Naive B cell (primary cell): ENCODE measurements at places on chromosomes 16 and 17.

- no peak overlapping the region for H3K27ac ChIP-seq
- DNase-seq = no peak
- no peaks in the 10 kb centered on the region for H3K36me3 ChIP-seq
- peaks cover 51% of the 10 kb centered on the region for H3K27me3 ChIP-seq
Observed at GRCh38 chr17:43713494-43714162, 45.0 kb downstream of the SOST start.

- H3K4me3 ChIP-seq = no peak overlapping the region
- H3K4me1 ChIP-seq = peaks cover 9% of the 10 kb centered on the region
- no peak overlapping the region for H3K27ac ChIP-seq
- H3K27me3 ChIP-seq = peaks cover 11% of the 10 kb centered on the region
Observed at GRCh38 chr16:89261691-89262563, 44.4 kb downstream of the ZNF778 start.

GRCh38 chr16:56823081-56823733 lies 41.8 kb upstream of the SLC12A3 start:
- H3K27me3 ChIP-seq = no peaks in the 10 kb centered on the region
- no peak for DNase-seq
- peaks cover 25% of the 10 kb centered on the region for H3K36me3 ChIP-seq
- H3K27ac ChIP-seq = no peak overlapping the region

DNA sequence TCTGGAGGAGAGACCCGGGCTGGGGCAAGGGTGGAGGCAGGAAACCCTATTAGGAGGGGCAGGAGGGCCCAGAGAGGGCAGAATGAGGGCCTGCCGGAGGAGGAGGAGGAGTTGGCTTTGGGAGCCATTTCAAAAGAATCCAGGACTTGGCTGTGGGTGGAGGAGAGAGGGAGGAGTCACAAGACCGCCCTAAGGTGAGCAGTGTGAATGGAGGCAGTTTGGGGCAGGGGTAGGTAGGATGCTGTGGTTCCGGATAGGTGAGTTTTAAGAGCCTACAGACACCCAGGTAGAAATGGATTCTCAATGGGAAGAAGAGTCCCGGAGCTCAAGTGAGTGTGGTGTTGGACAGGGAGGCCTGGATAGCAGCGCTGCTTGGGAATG lies 80.3 kb downstream of the ARHGAP23 start:
- H3K27ac ChIP-seq = no peak overlapping the region
- peaks cover 50% of the 10 kb centered on the region for H3K27me3 ChIP-seq
- no peaks in the 10 kb centered on the region for H3K36me3 ChIP-seq
- H3K4me3 ChIP-seq = no peak overlapping the region
- peaks cover 20% of the 10 kb centered on the region for H3K4me1 ChIP-seq
- no peak for DNase-seq

DNA sequence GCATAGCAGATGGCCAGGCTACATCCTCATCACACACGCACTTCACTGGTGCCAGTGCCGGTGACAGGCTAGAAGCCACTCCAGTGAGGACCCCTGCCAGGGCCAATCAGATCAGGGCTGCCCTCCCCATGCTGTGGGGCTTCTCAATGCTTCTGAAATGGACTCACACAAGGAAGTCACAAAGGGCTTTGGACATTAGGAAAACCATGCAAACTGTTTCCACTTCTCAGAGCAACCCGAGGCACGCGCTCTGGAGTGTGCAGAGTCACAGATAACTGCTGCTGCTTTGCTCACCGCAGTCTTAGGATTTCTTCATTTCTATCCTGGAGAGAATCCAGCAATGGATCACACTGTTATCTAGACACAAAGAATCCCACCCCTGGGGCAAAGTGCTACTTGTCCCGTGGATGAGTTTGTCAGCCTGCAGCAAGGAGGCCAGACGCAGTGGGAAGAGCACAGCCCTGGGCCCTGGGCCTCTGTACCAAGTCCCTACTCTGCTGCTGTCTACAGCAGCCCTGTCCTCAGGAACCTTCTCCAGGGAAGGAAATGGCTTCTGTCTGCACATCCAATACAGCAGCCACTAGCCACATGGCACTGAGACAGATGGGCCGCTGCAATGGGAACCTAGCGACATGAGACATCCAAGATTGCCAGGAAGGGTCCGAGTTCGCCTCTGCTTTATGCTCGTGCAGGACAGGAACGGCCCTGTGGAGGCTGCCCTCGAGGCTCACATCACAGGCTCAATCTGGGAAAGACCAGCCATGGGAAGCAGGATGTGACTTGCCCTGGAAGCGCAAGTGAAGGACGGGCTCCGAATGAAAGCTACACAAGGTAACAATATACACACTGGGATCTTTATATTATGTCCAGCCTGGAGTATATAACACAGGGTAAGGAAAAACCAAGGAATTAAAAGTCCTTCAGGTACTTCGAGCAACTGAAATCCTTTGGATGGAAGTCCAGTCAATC lies 169.3 kb downstream of the ZFHX3 start:
- no peak overlapping the region for H3K27ac ChIP-seq
- H3K27me3 ChIP-seq = no peaks in the 10 kb centered on the region
- no peaks in the 10 kb centered on the region for H3K4me1 ChIP-seq
- no peak for DNase-seq
- H3K4me3 ChIP-seq = no peak overlapping the region

- H3K36me3 ChIP-seq = peaks cover 7% of the 10 kb centered on the region
- H3K4me3 ChIP-seq = no peak overlapping the region
- peaks cover 61% of the 10 kb centered on the region for H3K27me3 ChIP-seq
- no peak for DNase-seq
Observed at GRCh38 chr16:80536238-80536637, 4.6 kb upstream of the DYNLRB2 start.

- peaks cover 4% of the 10 kb centered on the region for H3K4me1 ChIP-seq
- DNase-seq = no peak
- no peaks in the 10 kb centered on the region for H3K27me3 ChIP-seq
- peaks cover 24% of the 10 kb centered on the region for H3K36me3 ChIP-seq
Observed at GRCh38 chr17:30187573-30187972, 47.9 kb downstream of the SLC6A4 start.

GRCh38 chr16:17512636-17513220 lies 42.0 kb upstream of the XYLT1 start:
- H3K4me3 ChIP-seq = no peak overlapping the region
- no peaks in the 10 kb centered on the region for H3K4me1 ChIP-seq
- no peak overlapping the region for H3K27ac ChIP-seq
- peaks cover 21% of the 10 kb centered on the region for H3K27me3 ChIP-seq
- no peak for DNase-seq
- peaks cover 5% of the 10 kb centered on the region for H3K36me3 ChIP-seq

GRCh38 chr17:78899361-78900260 lies 3.4 kb downstream of the CEP295NL start:
- no peaks in the 10 kb centered on the region for H3K27me3 ChIP-seq
- H3K4me3 ChIP-seq = no peak overlapping the region
- peak overlapping the region; percentile 57 for H3K27ac ChIP-seq
- H3K36me3 ChIP-seq = no peaks in the 10 kb centered on the region

- no peak for DNase-seq
- H3K36me3 ChIP-seq = no peaks in the 10 kb centered on the region
- H3K4me1 ChIP-seq = peaks cover 20% of the 10 kb centered on the region
- no peak overlapping the region for H3K27ac ChIP-seq
Observed at GRCh38 chr17:63598281-63598680, 2.4 kb upstream of the TACO1 start.

GRCh38 chr16:86509759-86510464 lies 415 bp upstream of the FOXF1 start:
- peak overlapping the region; percentile 92 for H3K4me3 ChIP-seq
- no peak overlapping the region for H3K27ac ChIP-seq
- peaks cover 43% of the 10 kb centered on the region for H3K4me1 ChIP-seq
- peaks cover 72% of the 10 kb centered on the region for H3K27me3 ChIP-seq

- H3K4me3 ChIP-seq = no peak overlapping the region
- DNase-seq = no peak
- no peak overlapping the region for H3K27ac ChIP-seq
- H3K4me1 ChIP-seq = no peaks in the 10 kb centered on the region
- H3K36me3 ChIP-seq = no peaks in the 10 kb centered on the region
Observed at GRCh38 chr16:73002866-73003265, 45.1 kb downstream of the ZFHX3 start.

GRCh38 chr16:47888142-47888541 lies 267.7 kb downstream of the ABCC12 start:
- no peaks in the 10 kb centered on the region for H3K4me1 ChIP-seq
- no peak overlapping the region for H3K4me3 ChIP-seq
- no peaks in the 10 kb centered on the region for H3K36me3 ChIP-seq

- no peak overlapping the region for H3K27ac ChIP-seq
- DNase-seq = peak; percentile 63
- H3K36me3 ChIP-seq = no peaks in the 10 kb centered on the region
- H3K4me1 ChIP-seq = peaks cover 10% of the 10 kb centered on the region
- H3K4me3 ChIP-seq = no peak overlapping the region
Observed at GRCh38 chr17:79087428-79088143, 13.0 kb downstream of the ENGASE start.

DNA sequence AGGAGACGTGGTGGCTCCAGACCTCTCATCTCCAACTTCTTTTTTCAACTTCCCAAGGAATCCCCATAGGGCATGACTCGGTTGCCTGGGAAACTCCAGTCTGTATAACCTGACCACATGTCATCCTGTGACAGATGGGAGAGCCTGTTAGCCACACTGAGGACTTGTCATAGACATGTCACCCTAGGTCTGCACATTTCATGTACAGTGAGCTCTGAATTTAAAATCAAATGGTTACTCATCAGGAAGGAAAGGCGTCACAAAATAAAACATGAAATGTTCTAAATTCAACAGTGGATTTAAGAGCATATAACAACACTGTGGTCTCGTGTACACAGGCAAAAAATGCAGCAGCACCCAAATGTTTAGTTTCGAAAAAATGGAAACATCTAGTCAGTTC lies 22.2 kb upstream of the ADAMTS18 start:
- H3K36me3 ChIP-seq = no peaks in the 10 kb centered on the region
- peaks cover 16% of the 10 kb centered on the region for H3K27me3 ChIP-seq
- no peak overlapping the region for H3K4me3 ChIP-seq
- no peak overlapping the region for H3K27ac ChIP-seq
- H3K4me1 ChIP-seq = no peaks in the 10 kb centered on the region

- no peak for DNase-seq
- peak overlapping the region; percentile 87 for H3K4me3 ChIP-seq
Observed at GRCh38 chr17:39196808-39197291, 619 bp downstream of the CACNB1 start.

DNA sequence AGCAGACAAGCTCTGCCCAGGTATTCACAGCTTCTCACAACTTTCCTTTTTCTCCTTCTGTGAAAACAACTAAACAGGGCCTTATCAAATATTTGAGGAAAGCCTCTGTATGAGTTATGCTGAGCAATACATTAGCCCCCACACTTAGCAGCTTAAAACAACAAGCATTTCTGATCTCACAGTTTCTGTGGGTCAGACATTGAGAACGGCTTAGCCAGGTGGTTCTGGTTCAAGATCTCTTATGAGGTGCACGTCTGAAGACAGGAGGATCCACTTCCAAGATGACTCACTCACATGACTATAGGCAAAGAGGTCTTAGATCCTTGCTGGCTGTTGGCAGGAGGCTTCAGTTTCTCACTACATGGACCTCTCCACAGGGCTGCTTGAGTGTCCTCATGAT lies 181.4 kb upstream of the WSCD1 start:
- no peaks in the 10 kb centered on the region for H3K36me3 ChIP-seq
- H3K4me1 ChIP-seq = no peaks in the 10 kb centered on the region
- H3K4me3 ChIP-seq = no peak overlapping the region
- peaks cover 27% of the 10 kb centered on the region for H3K27me3 ChIP-seq
- H3K27ac ChIP-seq = no peak overlapping the region

DNA sequence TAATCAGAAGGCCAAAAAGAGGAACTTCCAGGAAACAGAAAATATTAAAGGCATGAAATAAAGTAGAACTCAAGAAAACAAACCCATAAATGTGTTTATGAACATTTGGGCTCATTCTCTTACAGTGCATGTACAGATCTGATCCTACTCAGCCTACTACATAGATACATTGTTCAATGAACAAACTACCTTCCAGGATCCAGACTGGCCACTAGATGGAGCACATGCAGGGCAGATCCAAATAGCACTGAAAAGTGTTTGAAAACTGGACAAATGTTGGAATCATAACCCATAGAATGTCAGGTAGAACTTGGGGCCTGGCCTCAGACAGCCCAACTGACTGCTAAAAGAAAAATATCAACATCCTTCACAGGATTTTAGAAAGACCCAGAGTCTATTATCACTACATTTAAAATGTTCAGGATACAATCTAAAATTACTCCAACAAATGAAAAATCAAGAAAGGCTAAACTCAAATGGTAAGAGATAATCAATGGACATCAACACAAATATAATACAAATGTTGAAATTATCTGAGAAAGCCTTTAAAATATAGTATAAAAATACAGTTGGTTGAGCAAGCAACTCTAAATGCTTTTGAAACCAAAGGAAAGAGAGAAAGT lies 122.4 kb upstream of the NUDT7 start:
- no peak overlapping the region for H3K27ac ChIP-seq
- H3K27me3 ChIP-seq = peaks cover 47% of the 10 kb centered on the region
- no peak for DNase-seq
- H3K4me1 ChIP-seq = no peaks in the 10 kb centered on the region
- H3K4me3 ChIP-seq = no peak overlapping the region
- peaks cover 11% of the 10 kb centered on the region for H3K36me3 ChIP-seq

- H3K4me3 ChIP-seq = peak overlapping the region; percentile 97
- no peaks in the 10 kb centered on the region for H3K27me3 ChIP-seq
- H3K27ac ChIP-seq = no peak overlapping the region
- peaks cover 7% of the 10 kb centered on the region for H3K36me3 ChIP-seq
Observed at GRCh38 chr17:1398028-1398427, 2.0 kb downstream of the YWHAE start.

- H3K27me3 ChIP-seq = no peaks in the 10 kb centered on the region
- no peaks in the 10 kb centered on the region for H3K36me3 ChIP-seq
- no peak overlapping the region for H3K27ac ChIP-seq
- no peaks in the 10 kb centered on the region for H3K4me1 ChIP-seq
- no peak overlapping the region for H3K4me3 ChIP-seq
- no peak for DNase-seq
Observed at GRCh38 chr17:32631341-32632096, 144.7 kb downstream of the CDK5R1 start.

- H3K36me3 ChIP-seq = no peaks in the 10 kb centered on the region
- peaks cover 36% of the 10 kb centered on the region for H3K27me3 ChIP-seq
- peaks cover 10% of the 10 kb centered on the region for H3K4me1 ChIP-seq
- H3K4me3 ChIP-seq = no peak overlapping the region
Observed at GRCh38 chr17:58245428-58246103, 7.2 kb downstream of the LPO start.

- H3K27ac ChIP-seq = no peak overlapping the region
- H3K4me3 ChIP-seq = no peak overlapping the region
- no peaks in the 10 kb centered on the region for H3K27me3 ChIP-seq
- H3K4me1 ChIP-seq = peaks cover 2% of the 10 kb centered on the region
Observed at GRCh38 chr17:82389379-82389778, 17.8 kb downstream of the UTS2R start.

DNA sequence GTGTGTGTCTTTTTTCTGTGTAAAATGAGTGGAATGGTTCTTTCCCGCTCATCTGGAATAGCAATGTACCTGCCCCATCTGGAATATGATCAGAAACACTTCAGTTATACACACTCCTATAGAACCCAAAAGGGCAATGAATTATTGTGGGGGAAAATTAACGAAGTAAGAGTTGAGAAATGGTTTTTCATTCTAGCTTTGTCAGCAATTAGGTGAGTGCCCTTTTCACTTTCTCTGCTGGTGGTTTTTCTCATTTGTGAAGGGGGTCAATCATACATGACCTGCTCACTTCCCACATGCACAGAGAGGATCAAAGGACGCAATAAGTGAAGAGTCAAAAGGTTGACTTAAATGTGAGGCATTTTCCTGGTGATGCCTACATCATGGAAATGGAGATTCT lies 168.0 kb downstream of the HS3ST3B1 start:
- peaks cover 11% of the 10 kb centered on the region for H3K36me3 ChIP-seq
- peaks cover 6% of the 10 kb centered on the region for H3K4me1 ChIP-seq
- H3K4me3 ChIP-seq = no peak overlapping the region
- H3K27me3 ChIP-seq = no peaks in the 10 kb centered on the region
